NCI-H1930 (cell line): ENCODE measurements at places on chromosomes 11 and 22.

DNA sequence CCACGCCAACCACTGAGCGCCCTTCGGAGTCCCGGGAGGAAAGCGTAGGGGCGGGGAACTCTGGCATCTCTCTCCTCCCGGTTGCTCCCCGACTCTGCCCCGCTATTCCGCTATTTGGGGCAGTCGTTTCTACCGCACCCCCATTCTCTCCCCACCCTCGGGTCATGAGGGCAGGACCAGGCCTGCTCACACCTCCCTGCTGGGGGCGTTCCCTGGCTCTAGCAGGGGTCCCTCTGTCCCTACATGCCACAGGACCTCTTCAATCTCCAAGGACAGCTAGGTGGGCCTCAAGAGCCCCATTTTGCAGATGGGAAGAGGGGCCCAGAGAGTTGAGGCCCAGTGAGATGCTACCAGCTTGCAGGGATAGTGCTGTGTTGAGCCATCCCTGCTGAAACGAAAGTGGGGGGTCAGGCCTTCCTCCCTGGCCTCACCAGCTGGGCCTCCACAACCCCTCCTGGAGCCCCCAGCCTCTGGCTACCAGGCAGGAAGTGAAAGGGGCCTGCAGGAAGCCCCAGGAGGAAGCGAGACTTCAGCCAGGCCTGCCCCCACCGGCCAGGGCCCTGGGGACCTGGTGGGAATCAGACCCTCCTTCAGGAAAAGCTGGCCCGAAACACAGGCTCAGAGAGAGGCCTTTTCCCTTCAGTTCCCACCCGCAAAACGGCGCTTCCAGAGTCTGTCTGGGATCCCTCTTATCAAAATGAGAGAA, 5.5 kb upstream of the SHISA8 start:
- DNase-seq, result no peak

DNA sequence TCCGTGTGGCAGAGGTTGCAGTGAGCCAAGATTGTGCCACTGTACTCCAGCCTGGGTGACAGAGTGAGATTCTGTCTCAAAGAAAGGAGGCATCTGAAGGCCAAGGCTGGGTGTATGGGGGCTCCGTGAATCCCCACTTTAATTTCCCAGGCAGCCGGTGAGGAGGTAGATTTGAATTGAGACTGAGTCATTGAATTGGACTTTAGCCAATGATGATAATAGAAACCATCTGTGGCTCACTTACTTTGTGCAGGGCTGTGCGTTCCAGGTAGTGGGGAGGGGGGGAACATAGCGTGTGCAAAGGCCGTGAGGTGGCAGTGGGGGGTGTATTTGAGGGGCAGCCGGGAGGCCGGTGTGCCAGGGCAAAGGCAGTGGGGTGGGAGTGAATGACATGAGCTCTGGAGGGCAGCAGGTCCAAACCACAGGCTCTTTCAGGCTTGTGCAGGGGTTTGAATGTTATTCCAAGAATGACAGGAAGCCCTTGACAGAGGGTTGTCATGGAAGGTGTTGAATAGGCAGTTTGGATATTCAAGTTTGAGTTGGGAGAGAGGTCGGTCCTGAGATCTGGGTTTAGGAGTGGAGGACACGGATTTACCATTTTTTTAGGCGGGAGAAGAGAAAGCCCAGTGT, 6.1 kb downstream of the ARHGAP8 start:
- DNase-seq, result no peak

DNA sequence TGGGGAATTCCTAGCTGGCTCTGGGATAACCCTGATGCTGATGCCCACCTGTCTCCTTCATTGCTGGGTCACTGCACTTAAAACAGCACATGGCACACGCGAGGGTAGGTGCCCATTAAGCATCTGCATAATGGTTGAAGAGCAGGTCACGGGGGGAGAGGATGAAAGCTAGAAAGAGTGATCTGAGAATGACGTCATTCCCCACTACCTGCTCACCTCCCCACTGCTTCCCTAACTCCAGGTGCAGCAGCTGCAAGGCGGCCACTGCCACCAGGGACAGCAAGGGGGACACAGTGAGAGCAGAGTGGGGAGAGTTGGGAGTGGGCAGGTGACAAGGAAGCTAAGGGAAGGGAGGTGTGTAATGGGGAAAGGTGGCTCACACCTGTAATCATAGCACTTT, 27.0 kb downstream of the ADA2 start:
- no peak for DNase-seq

- no peak for DNase-seq
Observed at GRCh38 chr11:34481307-34481706, 32.3 kb downstream of the ELF5 start.

GRCh38 chr11:114180301-114181055, 115.7 kb upstream of the NNMT start:
- DNase-seq, result no peak

- DNase-seq, result no peak
Observed at GRCh38 chr11:8809241-8809938, 101.6 kb upstream of the AKIP1 start.
